Activated gamma-delta T cell treated with Interleukin-2 at 50 U/mL for 16 hours (primary cell): ENCODE measurements at places on chromosomes 1 and 21.

DNA sequence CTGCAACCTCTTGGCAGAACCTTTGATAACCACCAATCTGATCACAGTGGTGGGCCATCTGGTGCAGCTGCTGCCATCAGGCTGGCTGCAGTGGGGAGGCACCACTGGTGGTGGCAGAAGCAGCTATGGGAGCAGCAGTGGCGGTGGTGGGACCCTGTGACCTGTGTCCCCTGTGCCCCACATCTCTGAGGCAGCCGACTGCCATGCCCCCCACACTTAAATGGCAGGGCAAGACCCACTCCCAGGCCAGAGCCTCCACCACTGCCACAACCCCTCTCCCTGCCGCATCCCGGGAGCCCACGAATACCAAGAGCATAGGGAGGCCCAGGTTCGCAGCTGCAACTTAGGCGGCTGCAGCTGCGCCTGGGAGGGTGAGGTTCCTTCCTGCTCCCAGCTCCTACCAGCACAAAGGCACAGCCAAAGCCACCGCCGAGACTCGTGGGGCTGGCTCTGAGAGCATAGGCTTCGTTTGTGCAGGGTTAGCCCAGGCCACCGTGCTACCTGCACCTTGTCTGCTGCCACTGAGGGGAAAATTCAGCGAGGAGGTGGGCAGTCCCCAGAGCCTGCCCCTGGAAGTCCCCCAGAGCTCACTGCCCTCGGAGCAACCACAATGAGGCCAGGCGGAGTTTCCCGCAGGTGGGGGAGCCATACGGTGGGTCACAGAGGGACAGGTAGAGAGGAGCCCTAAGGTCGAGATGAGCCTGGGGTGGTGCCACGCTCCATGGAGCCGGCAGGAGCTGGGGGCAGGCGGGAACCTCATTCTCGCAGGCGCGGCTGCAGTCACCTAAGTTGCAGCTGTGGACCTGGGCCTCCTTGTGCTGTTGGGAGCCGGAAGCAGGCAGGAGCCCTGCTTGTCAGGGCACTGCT is 518.7 kb downstream of the RWDD3 start:
- DNase-seq = no peak

DNA sequence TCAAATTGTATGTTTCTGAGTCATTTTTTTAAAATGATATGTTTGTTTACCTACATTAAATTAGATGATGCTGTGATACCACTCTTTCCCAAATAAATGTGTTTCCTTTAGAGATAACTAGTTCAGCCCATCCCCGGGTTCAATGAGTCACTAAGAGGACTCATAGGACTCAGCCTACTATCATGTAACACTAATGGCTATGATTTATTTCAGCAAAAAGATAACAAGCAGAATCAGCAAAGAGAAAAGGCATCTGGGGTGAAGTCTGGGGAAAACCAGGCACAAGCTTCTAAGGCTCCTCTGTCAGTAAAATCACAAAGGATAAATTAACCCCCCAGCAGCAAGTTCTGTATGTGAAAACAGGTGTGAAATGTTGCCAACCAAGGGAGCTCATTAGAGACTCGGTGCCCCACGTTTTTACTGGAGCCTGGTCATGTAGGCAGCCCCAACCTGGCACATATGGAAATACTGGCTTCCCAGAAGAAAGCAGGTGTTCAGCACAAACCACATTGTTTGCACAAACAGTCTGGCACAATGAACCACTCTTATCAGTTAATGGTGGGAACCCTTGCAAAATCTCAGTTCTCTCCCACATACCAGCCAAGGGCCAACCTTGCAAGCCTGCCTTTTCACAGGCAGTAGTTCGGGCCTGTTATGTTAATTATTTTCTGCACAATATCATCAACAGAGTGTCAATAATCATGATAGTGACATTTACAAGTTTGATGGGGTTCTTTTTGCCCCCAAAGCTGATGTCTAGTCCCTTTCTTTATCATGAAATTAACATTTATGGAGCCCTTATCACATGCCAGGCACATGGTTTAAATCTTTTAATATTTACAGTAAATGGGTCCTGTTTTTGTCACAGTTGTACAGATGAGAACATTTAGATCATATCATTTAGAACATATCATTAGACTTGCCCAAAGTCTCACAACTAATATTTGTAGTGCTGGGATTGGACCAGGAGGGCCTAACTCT is 23.1 kb upstream of the CNN3 start:
- no peak for DNase-seq

DNA sequence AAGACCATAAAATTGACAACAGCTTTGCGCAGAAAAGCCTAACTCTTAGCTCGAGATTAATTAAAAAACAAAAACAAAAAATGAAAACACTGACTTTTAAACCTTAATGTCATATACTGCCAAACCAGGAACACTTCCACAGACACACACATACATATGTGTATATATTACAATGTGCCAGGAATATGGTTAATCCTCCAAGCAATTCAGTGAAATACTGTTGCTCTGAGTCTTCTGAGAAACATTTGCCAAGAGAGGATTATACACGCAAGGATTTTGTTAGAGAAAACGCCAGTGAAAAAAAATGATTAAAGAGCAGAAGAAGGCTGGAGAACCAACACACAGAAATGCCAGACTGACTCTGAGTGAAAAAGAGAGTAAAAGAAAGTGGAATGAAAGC is 116.7 kb upstream of the CHRM3 start:
- no peak for DNase-seq

DNA sequence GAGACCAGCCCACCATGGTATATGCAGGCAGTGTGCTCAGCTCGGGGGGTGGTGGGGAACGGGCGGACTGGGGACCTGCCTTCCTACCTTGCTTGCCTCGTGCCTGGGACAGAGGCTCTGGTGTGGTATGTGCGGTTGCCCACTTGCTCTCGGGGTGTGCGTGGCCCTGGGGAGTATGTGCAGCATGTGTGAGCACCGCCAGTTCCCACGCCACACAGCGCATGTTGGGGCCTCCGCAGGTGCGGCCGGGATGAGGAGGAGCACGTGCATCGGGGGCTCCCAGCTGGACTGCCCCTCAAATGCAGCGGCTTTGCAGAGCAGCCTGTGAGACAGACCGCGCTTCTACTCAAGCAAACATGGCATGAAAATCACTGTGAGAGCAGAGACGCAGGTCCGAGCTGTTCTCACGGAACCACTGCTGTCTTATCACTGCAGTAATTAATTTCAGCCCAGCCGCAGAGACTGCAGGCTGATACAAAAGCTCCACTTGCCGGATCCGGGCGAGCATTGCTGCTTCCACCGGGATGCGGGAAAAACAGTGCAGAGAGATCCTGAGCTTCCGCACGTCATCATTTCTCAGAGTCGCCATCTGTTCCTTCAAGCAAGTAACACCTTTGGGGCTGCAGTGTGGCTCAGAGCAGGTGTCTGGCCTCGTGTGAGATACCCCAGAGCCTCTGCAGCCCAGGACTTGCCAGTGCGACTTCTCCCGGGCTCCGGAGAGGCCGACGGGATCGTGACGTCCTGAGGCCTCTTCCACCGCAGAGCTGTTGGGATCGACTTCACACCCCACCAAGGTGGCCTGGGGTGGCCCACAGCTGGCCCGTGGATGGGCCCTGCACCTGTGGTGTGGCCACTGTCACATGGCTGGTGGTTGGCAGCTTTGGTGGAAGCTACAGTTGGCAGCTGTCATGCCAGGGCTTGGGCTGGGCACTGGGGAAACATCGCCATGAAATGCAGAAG is 92.6 kb upstream of the ACTRT2 start:
- DNase-seq = no peak

DNA sequence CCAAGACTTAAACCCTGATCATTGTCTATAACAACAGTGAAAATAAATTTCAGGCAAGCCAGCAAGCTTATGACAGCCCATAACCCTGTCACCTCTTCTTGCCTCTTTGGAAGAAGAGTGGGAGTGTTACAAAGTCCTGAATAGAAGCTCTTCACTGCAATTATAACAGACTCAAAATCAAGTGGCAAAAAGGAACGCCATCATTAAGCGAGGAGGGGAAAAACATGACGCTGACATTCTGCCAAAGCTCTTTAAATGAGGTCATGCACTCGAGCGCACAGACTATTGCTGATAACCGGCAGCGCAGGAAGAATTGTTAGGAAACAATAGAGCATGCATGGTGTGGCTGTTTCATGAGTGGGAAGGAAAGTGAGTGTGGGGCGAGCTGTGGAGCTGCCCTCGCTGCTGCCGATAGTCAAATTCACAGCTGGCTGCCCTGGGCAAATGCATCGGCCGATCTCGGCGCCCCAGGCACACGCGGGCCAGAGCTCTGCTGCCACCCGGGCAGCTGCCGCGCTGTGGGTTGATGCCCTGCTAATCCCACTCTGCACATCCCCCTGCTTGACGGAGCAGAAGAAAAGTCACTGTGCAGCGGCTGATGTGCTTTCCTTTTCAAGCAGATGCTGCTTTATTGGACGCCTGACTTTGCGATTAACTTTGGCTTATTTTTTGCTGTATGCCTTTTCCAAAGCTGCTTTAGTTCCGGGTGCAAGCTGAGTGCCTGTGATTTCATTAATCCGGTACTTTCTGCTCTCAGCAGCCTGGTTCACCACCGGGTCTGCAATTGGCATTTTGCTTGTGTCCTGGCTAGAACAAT is 102.4 kb upstream of the ST6GALNAC5 start:
- no peak for DNase-seq

GRCh38 chr1:162145966-162146696 is 76.6 kb downstream of the NOS1AP start:
- DNase-seq = no peak

DNA sequence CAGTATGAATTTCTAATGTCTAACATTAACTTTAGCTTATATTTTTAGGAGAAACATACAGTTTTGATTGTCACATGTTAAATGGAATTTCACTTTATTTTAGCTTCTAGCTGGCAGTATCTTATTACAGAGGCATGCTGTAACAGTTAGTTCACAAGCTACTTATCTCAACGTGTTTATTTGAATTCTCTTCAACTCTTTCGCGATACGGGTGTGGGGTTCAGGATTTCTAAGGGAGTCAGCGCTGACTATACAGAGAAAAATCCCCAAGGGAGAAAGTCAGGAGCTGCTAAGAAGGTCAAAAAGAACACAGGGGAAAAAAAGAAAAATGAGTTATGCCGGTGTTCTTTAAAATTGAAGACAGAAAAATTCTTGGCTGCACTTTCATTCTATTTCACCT is 296.2 kb downstream of the VAV3 start:
- no peak for DNase-seq

GRCh38 chr1:170558731-170559130 is 26.8 kb downstream of the GORAB start:
- DNase-seq = no peak

DNA sequence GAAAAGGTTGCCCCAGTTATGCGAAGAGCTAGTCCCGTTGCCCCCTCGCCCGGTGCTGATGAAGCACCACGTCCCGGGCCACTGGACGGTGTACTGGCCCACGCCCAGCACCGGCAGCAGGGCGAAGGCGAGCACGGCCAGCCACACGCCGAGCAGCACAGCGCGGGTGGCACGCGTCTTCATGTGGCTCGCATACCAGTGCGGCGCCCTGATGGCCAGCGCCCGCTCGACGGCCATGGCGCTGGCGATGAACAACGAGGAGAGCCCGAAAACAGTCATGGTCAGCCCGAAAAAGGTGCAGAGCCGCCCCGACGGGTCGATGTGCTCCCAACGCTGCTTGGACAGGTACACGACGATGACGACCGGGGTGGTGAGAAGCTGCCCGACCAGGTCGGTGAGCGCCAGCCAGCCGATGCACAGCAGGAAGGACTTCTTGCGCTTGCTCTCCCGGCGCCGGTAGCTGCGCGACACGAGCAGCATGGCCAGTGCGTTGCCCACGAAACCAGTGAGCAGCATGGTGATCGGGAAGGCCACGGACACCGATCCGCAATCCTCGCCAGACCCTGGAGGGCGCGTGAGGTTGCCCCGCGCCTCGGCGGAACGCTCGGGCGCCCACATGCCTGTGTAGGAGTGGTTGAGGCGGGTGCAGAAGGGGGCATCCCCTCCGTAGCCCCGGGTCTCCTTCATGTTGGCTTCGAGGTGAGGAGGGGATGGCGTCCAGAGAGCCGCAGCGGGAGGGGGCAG is 553 bp downstream of the PTGER3 start:
- DNase-seq = no peak

DNA sequence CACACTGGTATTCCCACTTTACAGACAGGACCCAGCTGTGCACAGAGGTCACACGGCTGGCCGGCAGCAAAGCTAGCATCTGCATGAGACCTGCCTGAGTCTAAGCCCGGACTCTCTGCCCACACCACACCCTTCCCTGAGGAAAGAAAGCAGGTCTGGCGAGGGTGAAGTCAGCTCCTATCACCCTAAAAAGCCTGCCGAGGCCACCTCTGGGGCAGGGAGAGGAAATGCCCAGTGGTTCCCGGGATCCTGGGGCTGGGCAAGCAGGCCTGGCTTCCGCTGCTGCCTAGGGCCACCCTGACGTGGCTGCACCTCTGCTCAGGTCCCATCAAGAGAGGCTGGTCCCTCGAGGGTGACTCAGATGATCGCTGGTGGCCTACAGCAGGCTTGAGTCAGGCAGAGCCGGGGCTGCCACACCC is 42.2 kb downstream of the RAP1GAP start:
- DNase-seq = no peak

GRCh38 chr21:15650735-15651134 is 79.0 kb upstream of the USP25 start:
- no peak for DNase-seq

DNA sequence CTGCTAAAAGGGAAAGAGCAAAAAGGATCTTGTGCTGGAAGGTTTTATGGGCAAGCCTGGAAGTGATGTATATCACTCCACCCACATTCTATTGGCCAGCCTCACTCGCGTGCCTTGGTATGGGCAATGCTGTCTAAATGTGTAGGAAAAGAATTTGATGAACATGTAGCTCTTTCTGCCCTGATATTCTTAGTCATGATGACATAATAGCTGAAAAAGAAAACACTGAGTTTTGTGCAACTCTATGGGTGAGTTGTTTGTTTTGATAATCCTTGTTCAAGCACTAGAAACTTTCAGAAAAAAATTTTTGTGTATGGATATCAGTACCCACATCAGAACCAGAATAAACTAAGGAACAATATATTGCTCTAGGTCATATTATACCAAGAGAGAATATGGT is 231.5 kb upstream of the ST6GALNAC5 start:
- no peak for DNase-seq

GRCh38 chr1:154454386-154455120 is 47.5 kb upstream of the TDRD10 start:
- no peak for DNase-seq
